ENCODE measurements at places on chromosomes 16 and 17. TPM values are rescaled to one million over a fixed set of nuclear protein-coding genes. Genes with fewer than 3 reads are reported as not detected.
A peak's percentile ranks its signal among the peaks of the same experiment; 100 is the strongest.

PRDM7 gene
- polyA plus RNA-seq: not detected

- H3K27ac ChIP-seq: no peak overlapping the region
- no peaks in the 10 kb centered on the region for H3K36me3 ChIP-seq
- H3K4me1 ChIP-seq: no peaks in the 10 kb centered on the region
- H3K27me3 ChIP-seq: no peaks in the 10 kb centered on the region
- no peak for DNase-seq
Observed at GRCh38 chr16:76879420-76879819, 311.6 kb upstream of the MON1B start.

DNA sequence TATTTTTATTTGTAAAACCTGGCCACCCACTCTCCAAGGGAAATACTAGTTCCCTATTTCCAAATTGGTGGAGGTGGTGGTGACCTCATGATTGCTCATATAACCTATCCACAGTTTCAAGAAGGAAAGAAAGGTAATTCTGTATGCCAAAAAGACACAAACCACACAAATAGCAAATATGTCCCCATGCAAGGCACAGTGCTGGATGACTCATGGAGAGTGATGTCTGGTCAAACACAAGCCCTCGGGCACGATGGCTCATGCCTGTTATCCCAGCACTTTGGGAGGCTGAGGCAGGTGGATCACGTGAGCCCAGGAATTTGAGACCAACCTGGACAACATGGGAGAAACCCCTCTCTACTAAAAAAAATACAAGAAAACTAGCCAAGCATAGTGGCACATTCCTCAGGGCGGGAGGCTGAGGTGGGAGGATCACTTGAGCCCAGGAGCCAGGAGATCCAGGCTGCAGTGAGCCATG is 64.2 kb downstream of the GNA13 start:
- DNase-seq: peak; percentile 94
- H3K27me3 ChIP-seq: no peaks in the 10 kb centered on the region
- peaks cover 31% of the 10 kb centered on the region for H3K4me1 ChIP-seq
- H3K27ac ChIP-seq: no peak overlapping the region

GRCh38 chr16:31364421-31364820 is 9.4 kb downstream of the ITGAX start:
- H3K36me3 ChIP-seq: no peaks in the 10 kb centered on the region
- no peak overlapping the region for H3K27ac ChIP-seq
- no peaks in the 10 kb centered on the region for H3K27me3 ChIP-seq
- H3K4me1 ChIP-seq: no peaks in the 10 kb centered on the region
- H3K4me3 ChIP-seq: no peak overlapping the region
- no peak for DNase-seq

DNA sequence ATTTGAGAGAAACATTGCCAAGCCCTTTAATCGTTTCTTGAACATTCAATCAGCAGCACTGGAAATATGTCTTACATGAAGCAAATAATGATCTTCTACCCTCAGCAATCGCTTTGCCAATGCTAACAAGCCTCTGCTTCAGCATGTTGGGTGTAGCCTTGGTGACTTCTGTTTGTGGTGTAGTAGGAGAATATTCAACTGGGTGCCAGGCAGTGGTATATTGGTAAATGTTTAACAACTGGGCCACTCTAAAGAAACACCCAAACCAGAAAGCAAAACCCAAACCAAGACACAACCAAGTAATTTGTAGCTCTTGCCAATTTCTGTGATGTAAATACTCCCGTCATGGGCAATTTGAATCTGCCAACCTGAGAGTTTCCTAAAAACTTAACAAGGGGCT is 9.7 kb downstream of the CDH13 start:
- no peaks in the 10 kb centered on the region for H3K36me3 ChIP-seq
- no peak for DNase-seq
- peak overlapping the region; percentile 52 for H3K27ac ChIP-seq
- no peaks in the 10 kb centered on the region for H3K27me3 ChIP-seq
- no peak overlapping the region for H3K4me3 ChIP-seq
- H3K4me1 ChIP-seq: peaks cover 84% of the 10 kb centered on the region

DNA sequence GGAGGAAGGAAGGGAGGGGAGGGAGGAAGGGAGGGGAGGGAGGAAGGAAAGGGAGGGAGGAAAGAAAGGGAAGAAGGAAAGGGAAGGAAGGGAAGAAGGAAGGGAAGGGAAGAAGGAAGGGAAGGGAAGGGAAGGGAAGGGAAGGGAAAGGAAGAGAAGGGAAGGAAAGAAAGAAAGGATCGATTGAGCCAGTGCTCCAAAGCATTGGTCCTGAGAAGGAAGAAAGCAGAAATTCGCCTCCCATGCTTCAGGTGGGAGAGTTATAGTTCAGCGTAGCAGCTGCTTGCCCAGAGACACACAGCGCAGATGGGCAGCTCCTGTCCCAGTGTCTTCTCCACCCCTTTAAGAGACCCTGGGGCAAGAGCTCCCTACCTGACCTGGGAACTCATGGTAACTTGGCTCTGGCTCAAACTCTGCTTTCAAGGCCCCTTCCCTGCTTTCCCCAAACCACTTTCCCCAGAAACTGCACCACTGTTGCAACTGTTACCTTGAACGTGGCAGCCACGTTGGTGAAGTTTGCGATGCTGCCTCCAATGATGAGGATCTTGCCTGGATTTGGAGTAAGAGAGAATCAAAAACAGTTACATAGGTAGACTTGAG is 14.4 kb downstream of the ACLY start:
- no peak overlapping the region for H3K27ac ChIP-seq
- no peak overlapping the region for H3K4me3 ChIP-seq
- no peak for DNase-seq
- no peaks in the 10 kb centered on the region for H3K27me3 ChIP-seq

DNA sequence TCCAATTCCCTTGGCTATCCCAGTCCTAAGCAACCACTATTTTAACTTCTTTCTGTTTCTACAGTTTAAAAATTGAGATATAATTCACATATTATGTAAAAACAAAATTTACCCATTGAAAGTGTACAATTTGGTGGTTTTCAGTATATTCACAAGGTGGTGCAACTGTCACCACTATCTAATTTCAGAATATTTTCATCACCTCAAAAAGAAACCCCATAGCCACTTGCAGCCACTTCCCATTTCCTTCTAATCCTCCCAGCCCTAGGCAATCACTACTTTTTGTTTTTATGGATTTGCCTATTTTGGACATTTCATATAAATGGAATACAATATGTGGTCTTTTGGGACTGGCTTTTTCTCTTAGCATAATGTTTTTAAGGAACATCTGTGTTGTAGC is 36.1 kb upstream of the NACA2 start:
- no peaks in the 10 kb centered on the region for H3K27me3 ChIP-seq
- no peaks in the 10 kb centered on the region for H3K36me3 ChIP-seq
- no peaks in the 10 kb centered on the region for H3K4me1 ChIP-seq
- no peak overlapping the region for H3K27ac ChIP-seq
- no peak overlapping the region for H3K4me3 ChIP-seq

DNA sequence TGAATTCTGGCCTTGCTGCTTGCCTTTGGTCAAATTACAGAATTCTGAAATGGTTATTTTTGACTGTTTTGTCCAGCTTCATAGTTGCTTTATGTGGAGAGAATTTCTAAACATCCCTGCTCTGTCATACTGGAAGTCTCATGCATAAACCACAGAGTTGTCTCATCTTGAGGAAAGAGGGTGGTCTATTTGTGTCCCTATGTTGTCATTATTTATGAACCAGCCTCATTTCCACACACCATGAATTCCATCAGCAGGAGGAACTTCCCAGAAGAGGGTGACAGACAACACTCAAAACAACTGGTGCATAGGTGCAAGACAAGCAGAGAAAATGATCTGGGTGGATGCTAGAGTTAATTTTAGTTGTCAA is 525.8 kb upstream of the GOT2 start:
- no peaks in the 10 kb centered on the region for H3K36me3 ChIP-seq
- no peak overlapping the region for H3K27ac ChIP-seq
- no peaks in the 10 kb centered on the region for H3K27me3 ChIP-seq
- no peak for DNase-seq
- no peaks in the 10 kb centered on the region for H3K4me1 ChIP-seq

GRCh38 chr17:20999044-20999573 is 43.7 kb downstream of the USP22 start:
- no peak overlapping the region for H3K27ac ChIP-seq
- H3K27me3 ChIP-seq: no peaks in the 10 kb centered on the region
- peaks cover 28% of the 10 kb centered on the region for H3K36me3 ChIP-seq
- H3K4me1 ChIP-seq: no peaks in the 10 kb centered on the region
- no peak for DNase-seq

DNA sequence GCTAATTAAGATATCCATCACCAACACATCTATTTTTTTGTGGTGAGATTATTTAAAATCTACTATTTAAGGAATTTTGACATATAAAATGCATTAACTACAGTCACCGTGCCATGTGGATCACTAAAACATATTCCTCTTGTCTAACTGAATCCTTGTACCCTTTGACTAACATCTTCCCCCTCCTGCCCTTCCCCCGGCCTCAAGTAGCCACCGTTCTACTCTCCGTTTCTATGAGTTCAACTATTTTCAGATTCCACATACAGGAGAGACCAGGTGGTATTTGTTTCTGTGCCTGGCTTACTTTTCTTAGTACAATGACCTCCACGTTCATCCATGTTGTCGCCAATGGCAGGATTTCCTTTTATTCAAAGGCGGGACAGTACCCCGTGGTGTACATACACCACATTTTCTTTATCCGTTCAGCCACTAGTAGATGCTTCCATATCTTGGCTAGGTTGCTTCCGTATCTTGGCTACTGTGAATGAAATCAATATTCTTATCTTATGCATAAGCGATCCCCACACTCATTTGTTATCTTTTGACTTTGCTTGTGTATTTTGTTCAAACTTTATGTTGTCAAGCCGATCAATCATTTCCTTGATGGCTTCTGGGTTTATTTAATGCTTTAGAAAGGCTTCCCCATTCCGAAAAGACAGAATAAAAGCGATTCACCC is 134.7 kb downstream of the KCNJ12 start:
- DNase-seq: no peak
- no peak overlapping the region for H3K4me3 ChIP-seq
- no peak overlapping the region for H3K27ac ChIP-seq
- H3K27me3 ChIP-seq: peaks cover 2% of the 10 kb centered on the region
- peaks cover 3% of the 10 kb centered on the region for H3K4me1 ChIP-seq
- H3K36me3 ChIP-seq: no peaks in the 10 kb centered on the region

- H3K36me3 ChIP-seq: peaks cover 8% of the 10 kb centered on the region
- H3K27ac ChIP-seq: peak overlapping the region; percentile 81
- DNase-seq: no peak
- H3K4me3 ChIP-seq: peak overlapping the region; percentile 93
- no peaks in the 10 kb centered on the region for H3K27me3 ChIP-seq
Observed at GRCh38 chr16:86554599-86554916, 477 bp downstream of the MTHFSD start.

- no peaks in the 10 kb centered on the region for H3K27me3 ChIP-seq
- DNase-seq: no peak
- H3K36me3 ChIP-seq: no peaks in the 10 kb centered on the region
- no peaks in the 10 kb centered on the region for H3K4me1 ChIP-seq
- no peak overlapping the region for H3K27ac ChIP-seq
- no peak overlapping the region for H3K4me3 ChIP-seq
Observed at GRCh38 chr16:12669908-12670307, 133.8 kb downstream of the CPPED1 start.
